Osteoblast (primary cell): ENCODE measurements at places on chromosomes 4 and X. TPM values are rescaled to one million over a fixed set of nuclear protein-coding genes. Genes with fewer than 3 reads are reported as not detected.

Gene TLR3
- total RNA-seq: 8.0 and 8.8 TPM in 2 replicates

DNA sequence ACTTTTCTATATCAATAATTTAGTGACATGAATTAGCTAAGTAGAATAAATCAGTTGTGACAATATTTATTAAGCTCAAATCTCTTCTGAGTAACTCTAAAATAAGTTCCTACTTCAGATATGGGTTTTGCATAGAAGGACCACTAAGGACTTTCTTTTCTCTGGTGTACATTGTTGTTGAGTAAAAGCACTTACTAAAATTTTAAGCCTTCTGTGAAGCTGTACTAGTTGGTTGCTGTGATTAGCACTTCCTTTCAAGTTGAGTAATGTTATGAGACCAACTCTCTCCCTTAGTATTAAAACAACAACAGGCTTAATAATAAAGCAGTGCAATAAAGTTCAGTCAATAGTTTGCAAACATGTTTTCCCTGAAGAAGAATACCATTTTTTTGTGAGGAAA lies 667.4 kb upstream of the NDST4 start:
- no peak for DNase-seq

DNA sequence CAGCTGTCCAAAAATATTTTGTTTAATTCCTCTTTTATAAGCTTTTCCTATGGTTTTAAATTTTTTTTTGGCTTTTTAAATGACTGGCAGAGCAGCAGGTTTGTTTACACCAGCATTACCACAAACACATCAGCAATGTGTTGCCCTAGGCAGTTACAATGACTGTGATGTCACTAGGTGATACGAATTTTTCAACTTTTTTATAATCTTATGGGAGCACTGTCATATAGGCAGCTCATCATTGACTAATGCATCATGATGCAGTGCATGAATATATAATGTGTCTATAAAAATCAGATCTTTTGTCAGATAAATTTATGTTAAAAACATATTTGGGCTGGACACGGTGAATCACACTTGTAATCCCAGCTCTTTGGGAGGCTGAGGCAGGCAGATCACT lies 231.6 kb upstream of the SLIT2 start:
- no peak for DNase-seq

GRCh38 chrX:37603938-37604409 lies 32.5 kb downstream of the LANCL3 start:
- no peak for DNase-seq

- no peak for DNase-seq
Measured at GRCh38 chr4:63921561-63921960, 487.7 kb downstream of the TECRL start.

Gene XAGE1B
- not detected in 2 replicates for total RNA-seq
